Activated naive CD4-positive, alpha-beta T cell treated with anti-CD3 and anti-CD28 coated beads for 36 hours (primary cell): ENCODE measurements at places on chromosomes 7 and 10. TPM values are rescaled to one million over a fixed set of nuclear protein-coding genes. Genes with fewer than 3 reads are reported as not detected.

- H3K36me3 ChIP-seq = peaks cover 18% of the 10 kb centered on the region
- DNase-seq = no peak
- no peak overlapping the region for H3K4me3 ChIP-seq
- H3K4me1 ChIP-seq = no peaks in the 10 kb centered on the region
- no peak overlapping the region for H3K27ac ChIP-seq
Measured at GRCh38 chr7:111424768-111425167, 137.5 kb downstream of the IMMP2L start.

DNA sequence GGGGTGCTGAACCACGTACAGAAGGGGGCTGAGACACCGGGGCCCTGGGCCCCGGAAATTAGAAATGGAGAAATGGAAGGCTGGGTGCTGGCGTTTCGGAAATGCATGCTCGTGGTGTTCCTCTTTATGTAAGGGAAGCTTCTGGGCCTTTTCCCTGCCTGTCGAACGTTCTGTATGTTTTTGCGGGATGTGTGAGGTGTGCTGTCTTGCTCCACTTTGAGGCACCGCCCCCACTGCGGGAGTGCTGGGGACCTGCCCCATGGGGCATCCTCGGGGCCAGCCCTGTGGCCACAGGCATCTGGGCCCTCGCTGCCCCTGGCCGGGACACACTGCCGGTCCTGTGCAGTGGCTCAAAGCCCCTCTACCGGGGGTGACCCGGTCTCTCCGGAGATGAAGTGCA, 1.7 kb upstream of the VENTX start:
- no peak for DNase-seq
- no peaks in the 10 kb centered on the region for H3K36me3 ChIP-seq
- H3K27ac ChIP-seq = no peak overlapping the region
- no peak overlapping the region for H3K4me3 ChIP-seq
- H3K4me1 ChIP-seq = peaks cover 16% of the 10 kb centered on the region

GRCh38 chr7:5424749-5425506, 1.3 kb upstream of the TNRC18 start:
- H3K4me1 ChIP-seq = peaks cover 46% of the 10 kb centered on the region
- no peak overlapping the region for H3K27ac ChIP-seq
- H3K4me3 ChIP-seq = peak overlapping the region; percentile 6
- H3K36me3 ChIP-seq = no peaks in the 10 kb centered on the region
- H3K27me3 ChIP-seq = peaks cover 66% of the 10 kb centered on the region

- H3K4me3 ChIP-seq = peak overlapping the region; percentile 61
- peak; percentile 56 for DNase-seq
- H3K27ac ChIP-seq = no peak overlapping the region
- H3K4me1 ChIP-seq = peaks cover 8% of the 10 kb centered on the region
- peaks cover 58% of the 10 kb centered on the region for H3K27me3 ChIP-seq
Measured at GRCh38 chr7:42227936-42228591, 8.9 kb downstream of the GLI3 start.

DNA sequence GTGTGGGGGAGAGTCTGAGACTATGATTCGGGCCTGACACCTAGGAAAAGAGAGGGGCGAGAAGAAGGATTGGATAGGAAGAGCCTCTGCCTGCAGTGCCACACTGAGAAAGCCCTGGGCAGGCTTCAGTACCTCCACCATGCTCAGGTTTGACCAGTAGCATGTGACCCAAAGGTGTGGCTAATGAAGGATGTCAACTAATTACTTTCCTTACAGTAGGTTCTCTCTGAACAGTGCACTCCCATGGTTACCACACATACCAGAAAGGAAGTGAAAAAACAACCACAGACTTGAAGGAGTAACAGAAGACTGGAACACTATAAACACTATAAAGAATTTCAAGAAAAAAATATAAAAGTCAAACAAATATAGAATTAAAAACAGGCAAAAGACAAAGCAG, 46.2 kb downstream of the SEM1 start:
- H3K4me1 ChIP-seq = peaks cover 17% of the 10 kb centered on the region
- no peak overlapping the region for H3K27ac ChIP-seq
- H3K27me3 ChIP-seq = no peaks in the 10 kb centered on the region
- H3K4me3 ChIP-seq = no peak overlapping the region
- H3K36me3 ChIP-seq = peaks cover 19% of the 10 kb centered on the region
- no peak for DNase-seq

- H3K4me3 ChIP-seq = no peak overlapping the region
- H3K27me3 ChIP-seq = no peaks in the 10 kb centered on the region
- H3K4me1 ChIP-seq = no peaks in the 10 kb centered on the region
- no peak overlapping the region for H3K27ac ChIP-seq
Measured at GRCh38 chr7:93663561-93664299, 89.2 kb upstream of the CALCR start.

DNA sequence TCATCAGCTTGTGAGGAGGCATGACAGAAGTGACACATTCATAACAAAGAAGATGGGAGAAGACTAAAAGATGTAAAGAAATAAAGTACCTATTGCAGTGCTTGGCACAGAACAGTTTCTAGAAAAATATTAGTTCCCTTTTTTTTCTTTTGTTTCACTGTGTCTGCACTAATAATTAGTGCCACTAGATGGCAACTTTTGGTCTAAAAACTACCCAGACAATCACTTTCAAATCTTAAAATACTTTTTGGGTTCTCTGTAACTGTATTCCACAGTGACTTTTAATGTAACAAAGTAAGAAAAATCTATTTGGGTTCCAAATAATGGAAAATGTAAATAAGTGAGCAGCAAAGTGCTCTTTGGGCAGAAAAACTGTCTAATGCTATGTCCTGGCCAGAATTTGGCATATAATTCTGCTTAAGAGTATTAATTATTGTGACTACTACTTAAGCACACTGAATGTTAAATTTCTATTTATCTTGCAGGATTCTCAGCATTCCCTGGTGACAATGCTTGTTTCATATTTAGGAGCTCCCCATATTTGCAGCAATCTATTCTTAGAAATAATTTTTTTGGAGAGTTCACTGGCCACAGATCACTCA, 134.8 kb upstream of the KIF5B start:
- no peak overlapping the region for H3K27ac ChIP-seq
- H3K4me3 ChIP-seq = no peak overlapping the region
- no peak for DNase-seq
- no peaks in the 10 kb centered on the region for H3K36me3 ChIP-seq
- H3K4me1 ChIP-seq = peaks cover 2% of the 10 kb centered on the region

DNA sequence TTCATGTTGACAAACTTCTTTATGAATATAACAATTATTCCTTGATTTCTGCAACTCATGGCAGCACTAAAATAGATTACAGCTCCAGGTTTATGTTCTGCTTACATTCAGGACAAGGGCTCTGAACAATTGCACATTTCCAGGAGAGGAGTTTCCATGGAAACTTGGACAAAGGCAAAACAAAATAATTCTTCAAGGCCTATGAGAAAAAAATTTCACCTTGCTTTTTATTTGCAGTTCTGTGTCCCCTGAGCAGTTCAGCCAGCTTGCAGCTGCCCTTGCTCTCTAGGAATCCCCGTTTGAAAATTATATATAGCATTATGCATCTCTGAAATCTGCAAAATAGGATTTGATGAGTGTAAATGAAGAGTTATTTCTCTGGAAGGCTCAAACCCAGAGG, 71.7 kb downstream of the ARL4A start:
- no peak overlapping the region for H3K27ac ChIP-seq
- H3K36me3 ChIP-seq = no peaks in the 10 kb centered on the region
- H3K4me3 ChIP-seq = no peak overlapping the region
- DNase-seq = no peak
- H3K27me3 ChIP-seq = peaks cover 4% of the 10 kb centered on the region
- no peaks in the 10 kb centered on the region for H3K4me1 ChIP-seq

GRCh38 chr7:75842836-75843446, 29.3 kb upstream of the CCL24 start:
- peaks cover 13% of the 10 kb centered on the region for H3K4me1 ChIP-seq
- DNase-seq = peak; percentile 65
- peak overlapping the region; percentile 74 for H3K27ac ChIP-seq
- H3K4me3 ChIP-seq = no peak overlapping the region
- no peaks in the 10 kb centered on the region for H3K27me3 ChIP-seq

GRCh38 chr10:111686796-111687195, 496.8 kb downstream of the GPAM start:
- no peak for DNase-seq
- H3K4me3 ChIP-seq = no peak overlapping the region
- no peak overlapping the region for H3K27ac ChIP-seq
- H3K27me3 ChIP-seq = peaks cover 3% of the 10 kb centered on the region

- no peaks in the 10 kb centered on the region for H3K27me3 ChIP-seq
- no peak overlapping the region for H3K27ac ChIP-seq
- H3K36me3 ChIP-seq = no peaks in the 10 kb centered on the region
- no peak overlapping the region for H3K4me3 ChIP-seq
Measured at GRCh38 chr7:134356421-134356936, 39.7 kb upstream of the SLC35B4 start.

- H3K4me1 ChIP-seq = peaks cover 3% of the 10 kb centered on the region
- DNase-seq = no peak
- H3K27me3 ChIP-seq = peaks cover 24% of the 10 kb centered on the region
- H3K4me3 ChIP-seq = no peak overlapping the region
- H3K27ac ChIP-seq = no peak overlapping the region
Measured at GRCh38 chr7:155496267-155497005, 38.5 kb downstream of the EN2 start.

GRCh38 chr7:69643708-69644445, 45.6 kb downstream of the AUTS2 start:
- H3K36me3 ChIP-seq = no peaks in the 10 kb centered on the region
- no peak overlapping the region for H3K4me3 ChIP-seq
- no peaks in the 10 kb centered on the region for H3K27me3 ChIP-seq
- no peak overlapping the region for H3K27ac ChIP-seq

DNA sequence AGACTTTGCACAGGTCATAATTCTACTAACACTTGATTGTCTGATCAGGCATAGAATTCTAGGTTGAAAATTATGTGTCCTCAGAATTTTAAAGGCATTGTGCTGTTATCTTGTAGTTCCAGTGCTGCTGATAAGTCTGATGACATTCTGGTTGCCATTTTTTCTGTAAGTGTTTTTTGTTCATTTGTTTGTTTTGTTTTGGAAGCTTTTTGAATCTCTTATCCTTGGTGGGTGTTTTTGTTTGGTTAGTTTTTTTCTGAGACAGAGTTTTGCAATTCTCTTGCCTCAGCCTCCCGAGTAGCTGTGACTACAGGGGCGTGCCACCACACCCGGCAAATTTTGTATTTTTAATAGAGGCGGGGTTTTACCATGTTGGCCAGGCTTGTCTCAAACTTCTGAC, 178.9 kb downstream of the CCDC71L start:
- no peak overlapping the region for H3K4me3 ChIP-seq
- no peak overlapping the region for H3K27ac ChIP-seq
- peaks cover 59% of the 10 kb centered on the region for H3K4me1 ChIP-seq
- no peak for DNase-seq
- H3K36me3 ChIP-seq = no peaks in the 10 kb centered on the region

PHKG1 gene
- 3.8 TPM for total RNA-seq

UTF1 gene
- total RNA-seq = not detected

LRRC4 gene
- total RNA-seq = 1.3 TPM

FBXO24 gene
- total RNA-seq = 2.6 TPM

CAV2 gene
- not detected for total RNA-seq

GLCCI1 gene
- 13.3 TPM for total RNA-seq

COL13A1 gene
- not detected for total RNA-seq

TEX47 gene
- not detected for total RNA-seq

AOC1 gene
- not detected for total RNA-seq
